ENCODE measurements at places on chromosomes 2 and 18. TPM values are rescaled to one million over a fixed set of nuclear protein-coding genes. Genes with fewer than 3 reads are reported as not detected.

The ADD2 gene
- 1.2 TPM for polyA plus RNA-seq

The ITGB6 gene
- polyA plus RNA-seq, result 0.73 TPM

The DCDC2C gene
- polyA plus RNA-seq, result not detected

The AQP12B gene
- not detected for polyA plus RNA-seq

The UGT1A4 gene
- not detected for polyA plus RNA-seq

The HOXD1 gene
- 0.03 TPM for polyA plus RNA-seq

The SH2D6 gene
- polyA plus RNA-seq, result 0.06 TPM
